ENCODE measurements at places on chromosomes 1 and 21.

- DNase-seq, result no peak
Measured at GRCh38 chr1:233245191-233245765, 50.2 kb downstream of the PCNX2 start.

- DNase-seq, result no peak
Measured at GRCh38 chr1:203176273-203177035, 828 bp upstream of the MYBPH start.

DNA sequence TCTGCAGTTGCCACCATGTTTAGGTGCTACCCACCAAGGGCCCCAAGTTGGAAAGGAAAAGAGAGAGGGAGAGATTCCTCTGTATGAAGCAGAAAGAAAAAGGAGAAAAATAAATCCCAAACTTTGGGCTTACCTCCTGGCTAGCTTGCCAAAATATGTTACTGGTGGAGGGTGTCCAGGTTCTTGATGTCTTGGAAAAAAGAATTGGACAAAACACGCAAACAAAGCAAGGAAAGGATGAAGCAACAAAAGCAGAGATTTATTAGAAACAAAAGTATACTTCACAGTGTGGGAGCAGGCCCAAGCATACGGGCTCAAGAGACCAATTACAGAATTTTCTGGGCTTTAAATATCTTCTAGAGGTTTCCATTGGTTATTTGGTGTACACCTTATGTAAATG is 204.5 kb upstream of the LRRC7 start:
- DNase-seq, result no peak

- DNase-seq, result no peak
Measured at GRCh38 chr1:107378866-107379265, 238.0 kb downstream of the NTNG1 start.

DNA sequence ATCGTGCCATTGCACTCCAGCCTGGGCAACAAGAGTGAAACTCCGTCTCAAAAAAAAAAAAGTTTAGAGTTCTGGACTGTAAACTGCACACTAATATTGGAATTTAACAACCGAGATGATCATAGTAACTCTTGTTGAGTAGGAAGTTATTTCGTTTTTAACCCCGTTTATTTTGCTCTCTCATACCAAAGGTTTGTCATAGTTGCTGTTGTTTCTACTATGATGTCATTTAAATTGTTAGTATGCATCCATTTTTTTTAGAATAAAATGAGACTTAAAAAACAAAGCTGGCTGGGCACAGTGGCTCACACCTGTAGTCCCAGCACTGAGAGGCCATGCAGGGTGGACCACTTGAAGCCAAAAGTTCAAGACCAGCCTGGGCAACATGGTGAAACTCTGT is 49.3 kb downstream of the DOP1B start:
- DNase-seq, result no peak

Measured in activated CD4-positive, CD25-positive, alpha-beta regulatory T cell (primary cell).